ENCODE measurements at places on chromosomes 5 and 9. TPM values are rescaled to one million over a fixed set of nuclear protein-coding genes. Genes with fewer than 3 reads are reported as not detected.

DNA sequence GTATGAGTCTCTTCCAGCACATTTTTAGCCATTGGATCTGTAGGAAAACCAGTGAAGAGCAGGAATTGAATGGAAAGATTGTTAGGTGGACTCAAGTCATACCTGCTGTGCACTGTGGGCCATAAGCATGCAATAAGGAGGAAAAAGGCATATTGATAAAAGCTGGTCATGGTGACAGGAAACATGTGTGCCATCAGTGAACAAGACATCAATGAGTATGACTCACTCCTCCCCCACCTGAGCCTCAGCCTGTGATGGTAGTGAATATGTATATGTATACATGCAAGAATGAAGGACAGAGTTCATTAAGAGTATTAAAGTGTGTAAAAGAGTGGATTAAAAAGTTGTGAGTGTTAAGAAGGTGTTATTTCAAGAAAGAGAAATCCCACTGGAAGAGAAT lies 164.5 kb downstream of the TMEM38B start:
- no peaks in the 10 kb centered on the region for H3K27me3 ChIP-seq
- no peaks in the 10 kb centered on the region for H3K4me1 ChIP-seq
- no peaks in the 10 kb centered on the region for H3K36me3 ChIP-seq
- no peak overlapping the region for H3K4me3 ChIP-seq
- no peak overlapping the region for H3K27ac ChIP-seq

DNA sequence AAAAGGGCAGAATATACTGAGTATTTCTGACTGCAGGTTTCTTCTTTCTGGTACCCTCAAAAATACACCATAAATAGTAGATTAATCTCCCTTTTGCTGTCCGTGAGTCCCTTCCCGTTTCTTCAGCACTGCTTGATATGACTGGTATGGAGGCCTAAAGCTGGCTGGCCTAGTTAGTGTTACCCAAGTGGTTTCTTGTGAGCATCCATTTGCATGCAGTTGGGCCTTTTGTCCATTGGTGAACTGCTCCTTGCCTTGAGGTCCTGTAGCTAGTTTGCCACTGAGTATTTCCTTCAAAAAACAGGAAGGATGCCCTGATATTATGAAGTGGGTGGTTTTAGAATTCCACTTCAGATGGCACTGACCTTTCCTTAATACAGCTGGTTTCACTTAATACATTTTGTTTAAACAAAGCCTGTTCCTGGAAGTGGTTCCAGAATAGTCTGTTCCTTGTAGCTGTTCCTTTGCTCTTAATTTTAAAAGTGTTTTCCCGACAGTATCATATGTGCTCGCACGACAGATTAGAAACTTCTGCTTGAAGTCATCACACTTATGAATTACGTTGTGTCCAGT lies 40.0 kb upstream of the ABL1 start:
- H3K4me3 ChIP-seq = no peak overlapping the region
- H3K27me3 ChIP-seq = no peaks in the 10 kb centered on the region
- H3K36me3 ChIP-seq = no peaks in the 10 kb centered on the region
- no peaks in the 10 kb centered on the region for H3K4me1 ChIP-seq
- no peak for DNase-seq

DNA sequence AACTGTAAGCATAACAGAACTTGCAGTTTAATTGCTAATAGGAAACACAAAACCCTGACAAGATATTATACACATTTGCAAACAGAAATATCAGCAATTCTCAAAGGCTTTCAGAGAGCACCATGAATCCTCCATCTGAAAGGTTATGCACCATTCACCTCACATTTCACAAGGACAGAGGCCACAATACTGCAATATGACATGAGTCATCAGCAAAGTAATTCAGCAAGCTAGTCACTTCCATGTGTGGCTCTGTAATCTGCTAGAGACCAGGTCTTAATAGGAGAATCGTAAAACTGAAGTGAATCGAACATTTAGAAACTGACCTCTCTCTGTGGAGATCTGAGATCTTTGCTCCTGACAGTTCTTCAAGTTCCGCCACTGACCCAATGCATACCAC lies 28.3 kb downstream of the IARS1 start:
- no peaks in the 10 kb centered on the region for H3K4me1 ChIP-seq
- H3K27ac ChIP-seq = no peak overlapping the region
- no peaks in the 10 kb centered on the region for H3K27me3 ChIP-seq
- peaks cover 7% of the 10 kb centered on the region for H3K36me3 ChIP-seq

The DMRT3 gene
- 1.8 TPM for total RNA-seq

All from breast epithelium (tissue), 4 donors.